ENCODE measurements at places on chromosomes 7 and 10.
A peak's percentile ranks its signal among the peaks of the same experiment; 100 is the strongest.

DNA sequence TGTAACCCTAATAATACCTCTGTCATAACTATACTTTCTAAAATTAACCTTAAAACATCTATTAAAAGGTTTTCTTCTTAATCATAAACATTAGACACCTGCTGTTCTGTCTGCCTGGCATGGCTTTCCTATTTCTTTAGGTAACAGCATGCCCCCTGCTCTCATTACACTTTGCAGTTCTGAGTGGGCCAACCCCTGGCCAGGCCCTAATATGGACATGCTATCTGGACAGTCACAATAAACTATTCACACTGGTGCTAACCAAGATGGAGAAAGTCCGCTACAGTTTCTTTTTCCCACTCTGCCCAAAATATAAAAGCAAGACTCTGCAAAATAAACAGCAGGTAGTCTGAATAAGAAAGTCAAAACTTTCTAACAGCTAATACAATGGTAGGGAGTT is 84.0 kb downstream of the ELAPOR2 start:
- no peak for DNase-seq

DNA sequence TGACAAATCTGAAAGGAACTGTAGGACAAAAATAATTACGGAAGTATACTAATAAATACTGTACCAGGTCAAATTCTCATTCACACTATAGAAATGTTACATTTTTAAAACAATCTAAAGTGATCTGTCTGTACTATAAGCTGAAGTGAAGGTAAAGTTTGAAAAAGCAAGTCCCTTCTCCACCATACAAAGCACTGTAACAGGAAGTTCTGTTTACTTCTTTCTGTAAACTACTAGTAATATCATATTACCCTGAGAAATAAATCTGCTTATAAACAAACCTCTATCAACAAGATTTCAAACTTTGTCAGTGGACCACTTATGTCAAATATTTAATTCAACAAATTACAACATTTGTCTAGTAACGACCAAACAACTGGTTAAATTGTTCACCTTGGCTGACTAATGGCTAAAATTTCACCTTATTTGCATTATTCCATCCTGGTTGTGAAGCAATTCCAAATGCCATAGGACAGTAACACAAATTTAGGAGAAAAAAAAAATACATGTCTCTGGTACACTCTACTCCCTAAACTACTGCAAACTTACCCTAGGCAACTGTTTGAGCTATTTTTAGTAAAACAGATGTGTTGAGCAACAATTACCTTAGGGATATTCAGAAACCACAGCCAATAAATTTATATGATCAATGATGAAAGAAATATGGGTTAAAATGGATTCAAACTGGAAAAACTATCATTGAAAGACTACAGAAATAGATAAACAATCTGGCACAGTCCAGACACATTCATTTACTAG is 126.0 kb downstream of the NRBF2 start:
- no peak for DNase-seq

- DNase-seq: no peak
These were observed 45.0 kb upstream of the AGBL3 start for GRCh38 chr7:134941185-134941900.

DNA sequence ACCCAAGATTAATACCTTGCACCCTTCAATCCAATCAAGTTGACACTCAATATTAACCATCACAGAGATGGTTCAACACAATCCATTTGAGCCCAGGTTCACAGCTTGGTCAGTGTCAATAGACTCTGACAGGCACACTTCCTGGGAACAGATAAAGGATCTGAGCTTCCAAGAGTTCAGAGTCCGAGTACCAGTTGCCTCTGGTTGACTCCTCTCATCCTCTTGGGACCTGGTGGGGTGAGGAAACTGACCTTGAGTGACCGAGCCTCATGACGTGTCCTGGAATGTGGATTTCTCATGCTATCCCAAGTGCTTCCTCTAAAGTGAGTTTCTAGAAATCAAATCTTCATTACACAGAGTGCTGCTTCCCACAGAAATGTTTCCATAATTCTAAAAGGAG is 162.0 kb downstream of the CYP26A1 start:
- DNase-seq: no peak

GRCh38 chr7:16559497-16560179 is 33.0 kb downstream of the LRRC72 start:
- no peak for DNase-seq

- DNase-seq: no peak
These were observed 512.6 kb downstream of the PTPRN2 start for GRCh38 chr7:158074896-158075632.

DNA sequence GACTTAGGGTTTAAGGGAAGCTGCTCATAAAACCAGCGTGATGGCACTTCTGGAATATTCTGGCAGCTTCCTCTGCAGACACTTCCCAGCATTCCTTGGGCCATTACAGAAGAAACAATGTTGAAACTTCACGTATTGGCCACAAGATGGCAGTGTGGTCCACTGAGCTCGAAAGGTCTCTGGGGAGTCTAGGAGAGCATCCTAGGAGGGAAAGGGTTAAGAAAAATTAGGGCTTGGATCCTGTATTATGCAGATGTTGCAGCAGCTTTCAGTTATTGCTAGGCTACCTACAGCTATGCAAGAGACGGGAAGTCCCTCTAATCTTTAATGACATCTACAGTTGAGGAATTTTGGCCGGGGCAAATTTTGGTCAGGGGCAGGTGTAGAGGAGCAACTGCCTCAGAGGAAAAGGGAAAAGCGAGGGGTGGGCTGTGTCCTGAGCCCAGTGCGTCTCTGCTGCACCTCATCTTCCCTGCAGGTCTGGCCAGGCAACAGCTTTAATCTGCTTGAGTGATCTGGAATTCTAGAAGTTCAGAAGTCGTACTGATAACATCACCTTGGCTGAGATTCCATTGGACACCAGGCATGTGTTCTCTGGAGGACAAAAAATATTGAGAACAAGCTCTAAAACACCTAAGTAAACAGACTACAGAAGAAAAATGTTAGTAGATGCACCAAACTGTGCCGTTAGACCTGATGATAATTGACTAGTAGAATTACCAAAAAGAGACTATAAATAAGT is 220.8 kb upstream of the PRSS58 start:
- peak; percentile 49 for DNase-seq

DNA sequence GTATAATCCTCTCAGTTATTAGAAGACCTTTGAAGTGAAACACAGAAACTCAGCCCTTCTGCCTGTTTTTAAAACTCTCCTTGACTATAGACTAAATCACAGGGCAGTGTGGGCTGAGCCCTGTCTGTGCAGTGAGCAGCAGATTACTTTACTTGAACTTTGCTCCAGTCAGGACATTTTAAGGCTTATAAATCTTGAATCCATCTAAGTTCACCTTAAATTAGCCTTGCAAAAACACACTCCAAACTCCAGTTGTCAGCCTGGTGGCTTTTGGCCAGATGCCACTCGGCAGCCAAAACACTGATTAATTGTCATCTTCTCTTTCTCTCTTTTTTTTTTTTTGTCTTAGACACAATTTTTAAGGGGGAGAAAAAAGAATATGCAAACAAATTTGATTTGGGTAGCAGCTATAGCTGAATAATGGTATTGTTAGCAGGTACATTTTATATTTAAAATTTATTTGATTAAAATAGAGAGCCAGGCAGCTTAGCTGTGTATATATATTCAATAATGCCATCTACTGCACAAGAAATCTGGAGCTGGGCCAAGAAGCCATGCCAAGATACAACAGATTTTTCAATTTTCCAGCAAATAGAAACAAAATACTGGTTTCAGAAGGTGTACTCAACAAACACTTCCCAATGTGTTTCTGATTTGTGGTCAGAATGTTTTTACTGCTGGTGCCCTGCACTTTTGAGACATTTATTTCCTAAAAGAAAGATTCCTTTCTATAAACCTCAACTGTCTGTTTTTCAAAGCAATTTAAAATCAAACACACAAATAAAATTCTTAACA is 247.7 kb downstream of the TFEC start:
- no peak for DNase-seq

GRCh38 chr10:130577039-130577438 is 440.8 kb downstream of the GLRX3 start:
- no peak for DNase-seq

DNA sequence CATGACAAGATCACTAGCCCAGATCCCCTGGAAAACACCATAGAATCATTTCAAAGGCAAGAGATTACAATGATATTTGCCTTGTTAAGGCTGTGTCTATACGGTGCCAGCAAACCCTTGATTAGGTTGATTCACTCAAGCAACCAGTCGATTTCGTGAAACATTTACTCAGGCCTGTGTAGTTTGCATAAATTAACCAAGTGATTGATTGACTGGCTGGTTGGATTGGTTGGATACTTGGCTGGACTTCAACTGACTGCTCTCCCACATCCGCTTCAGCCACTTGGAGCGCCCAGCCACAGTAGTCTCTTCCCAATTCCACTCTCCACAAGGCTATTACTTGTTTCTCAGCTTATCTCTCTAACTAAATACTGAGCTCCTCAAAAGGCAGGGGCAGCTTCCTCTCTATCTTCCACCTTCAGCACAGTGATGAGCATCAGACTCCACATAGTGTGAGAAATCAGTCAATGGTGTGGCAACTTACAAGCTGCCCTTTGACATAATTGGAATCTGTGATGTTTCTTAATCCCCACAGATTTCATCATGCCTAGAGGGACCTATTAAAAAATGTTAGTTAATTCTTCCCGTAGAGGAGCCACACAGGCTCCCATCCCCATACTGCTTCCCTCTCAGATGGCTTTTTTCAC is 217.4 kb downstream of the GRM8 start:
- DNase-seq: no peak

GRCh38 chr7:105963038-105963667 is at the start of gene CDHR3:
CDHR3 (plus strand) TSS chr7:105963264; CDS start chr7:105963319, 55 bp downstream.
- DNase-seq: no peak

GRCh38 chr7:516606-517456 is 2.8 kb downstream of the PDGFA start:
- no peak for DNase-seq

DNA sequence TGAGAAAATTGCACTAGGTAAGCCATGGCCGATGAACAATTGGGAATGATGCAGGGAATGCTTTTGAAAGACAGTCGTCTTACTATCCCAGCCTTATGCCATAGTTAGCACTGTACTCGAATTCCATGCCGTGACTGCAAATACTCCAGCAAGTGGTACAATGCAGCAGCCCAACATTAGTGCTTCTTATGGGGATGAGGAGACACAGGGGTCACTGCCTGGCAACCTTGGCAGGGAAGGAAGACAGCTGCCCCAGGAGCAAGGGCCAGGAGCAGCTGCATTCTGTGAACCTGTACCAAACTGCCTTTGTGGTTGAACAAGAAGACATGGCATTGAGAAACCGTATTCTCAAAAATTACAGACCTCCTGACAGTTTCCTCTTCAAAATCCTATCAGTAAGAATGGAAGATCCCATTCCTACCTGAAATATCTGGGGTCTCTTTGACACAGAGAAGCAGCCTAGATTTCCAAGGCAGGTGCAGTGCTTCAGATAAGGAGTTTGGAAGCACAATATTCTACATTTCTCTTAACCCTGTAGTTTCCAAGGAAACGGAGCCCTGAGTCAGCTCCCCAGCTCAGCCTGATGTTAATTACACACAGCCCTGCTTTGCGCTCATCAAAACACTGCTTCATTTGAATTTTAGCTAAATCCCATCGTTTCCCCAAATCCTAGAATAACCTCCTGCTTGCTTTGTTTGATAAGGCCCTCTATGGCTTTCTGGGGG is 49.0 kb upstream of the FRMD4A start:
- DNase-seq: no peak

DNA sequence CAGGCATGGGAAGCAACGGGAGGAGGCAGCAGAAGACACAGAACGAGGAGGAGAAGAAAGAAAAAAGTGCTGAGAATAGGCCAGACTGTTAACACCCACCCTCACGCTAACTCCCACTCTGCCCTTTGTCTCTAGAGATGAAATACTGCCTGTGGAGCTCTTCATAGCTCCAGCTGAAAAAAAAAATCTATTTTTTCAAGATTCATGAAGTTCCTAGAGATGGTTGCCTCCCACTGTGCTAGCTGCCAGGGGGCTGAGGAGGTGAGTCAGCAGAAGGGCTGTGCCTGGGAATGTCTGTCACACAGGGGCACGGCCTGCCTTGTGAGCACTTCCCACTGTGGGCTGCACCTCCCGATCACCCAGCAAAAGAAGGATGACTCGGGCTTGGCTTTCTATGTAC is 144.5 kb downstream of the RNF216 start:
- DNase-seq: no peak

DNA sequence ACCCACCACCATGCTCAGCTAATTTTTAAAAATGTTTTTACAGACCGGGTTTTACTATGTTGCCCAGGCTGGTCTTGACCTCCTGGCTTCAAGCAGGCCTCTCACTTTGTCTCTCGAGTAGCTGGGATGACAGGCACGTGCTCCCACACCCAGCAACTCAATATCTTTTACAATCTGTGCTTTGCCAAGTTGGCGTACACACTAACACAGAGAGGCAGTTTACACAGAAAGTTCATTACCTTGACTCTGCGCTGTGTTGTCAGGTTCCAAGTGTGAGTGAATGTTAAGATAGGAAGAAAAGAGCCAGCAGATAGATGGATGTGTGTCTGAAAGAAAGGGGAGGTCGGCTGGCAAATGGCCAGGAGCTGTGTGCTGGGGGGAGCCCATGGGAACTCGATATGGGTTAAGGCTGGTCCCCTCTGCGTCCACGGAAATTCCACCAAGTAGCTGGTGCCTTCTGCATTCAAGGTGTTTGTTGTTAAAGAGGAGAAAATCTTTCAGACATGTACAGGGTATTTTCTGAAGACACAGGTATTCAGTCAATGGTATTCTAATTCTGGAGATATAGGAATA is 299.8 kb downstream of the CAMK1D start:
- DNase-seq: no peak

- DNase-seq: peak; percentile 3
These were observed at the start of gene STEAP4 for GRCh38 chr7:88306590-88307048. STEAP4 (minus strand) TSS chr7:88306894; CDS start chr7:88284269, 22,625 bp downstream.

GRCh38 chr10:21273400-21273968 is 252.0 kb downstream of the SKIDA1 start:
- no peak for DNase-seq

DNA sequence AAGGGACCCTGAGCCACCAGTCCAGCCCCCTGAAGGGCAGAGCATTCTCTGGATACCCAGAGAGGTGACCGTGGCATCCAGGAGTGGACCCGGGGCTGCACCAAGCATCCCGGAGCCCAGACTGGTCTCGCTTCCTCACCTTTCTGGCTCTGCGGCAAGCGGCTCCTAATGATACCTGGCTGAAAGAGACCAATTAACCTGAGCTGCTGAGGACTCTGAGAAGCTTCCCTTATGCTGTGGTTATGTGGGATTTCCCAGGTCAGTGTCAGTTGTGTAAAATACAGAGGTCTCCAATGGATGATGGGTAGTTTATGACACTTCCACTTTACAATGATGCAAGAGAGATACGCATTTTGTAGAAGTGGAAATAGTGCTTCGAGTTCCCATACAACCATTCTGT is 51.5 kb downstream of the PFKFB3 start:
- DNase-seq: no peak

DNA sequence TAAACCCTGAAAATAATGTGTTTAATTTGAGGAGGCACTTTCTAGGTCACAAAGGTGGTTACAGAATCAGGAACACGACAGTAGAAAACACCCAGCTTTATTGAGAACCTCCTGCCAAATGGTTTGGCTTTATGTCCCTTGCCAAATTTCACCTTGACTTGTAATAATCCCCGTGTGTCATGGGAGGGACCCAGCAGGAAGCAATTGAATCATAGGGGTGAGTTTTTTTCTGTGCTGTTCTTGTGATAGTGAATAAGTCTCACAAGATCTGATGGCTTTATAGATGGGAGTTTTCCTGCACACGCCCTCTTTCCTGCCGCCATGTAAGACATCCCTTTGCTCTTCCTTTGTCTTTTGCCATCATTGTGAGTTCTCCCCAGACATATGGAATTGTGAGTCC is 193.8 kb upstream of the KLF6 start:
- peak; percentile 40 for DNase-seq

Data from T-helper 2 cell (primary cell).